ENCODE measurements at places on chromosomes 1 and 21. TPM values are rescaled to one million over a fixed set of nuclear protein-coding genes. Genes with fewer than 3 reads are reported as not detected.

Gene DTL
- 77.0 TPM for total RNA-seq

GRCh38 chr1:153856763-153857162, 66.0 kb downstream of the GATAD2B start:
- no peak for DNase-seq

Gene RAB13
- 7.6 TPM for total RNA-seq

Gene AK2
- total RNA-seq: 349 TPM

GRCh38 chr1:235093696-235094592, 34.7 kb downstream of the TOMM20 start:
- DNase-seq: peak; percentile 76

GRCh38 chr1:1079408-1080121, 5.5 kb upstream of the RNF223 start:
- DNase-seq: no peak

Gene LCE2B
- total RNA-seq: not detected

GRCh38 chr1:218775501-218776021, 398.1 kb upstream of the LYPLAL1 start:
- DNase-seq: no peak

DNA sequence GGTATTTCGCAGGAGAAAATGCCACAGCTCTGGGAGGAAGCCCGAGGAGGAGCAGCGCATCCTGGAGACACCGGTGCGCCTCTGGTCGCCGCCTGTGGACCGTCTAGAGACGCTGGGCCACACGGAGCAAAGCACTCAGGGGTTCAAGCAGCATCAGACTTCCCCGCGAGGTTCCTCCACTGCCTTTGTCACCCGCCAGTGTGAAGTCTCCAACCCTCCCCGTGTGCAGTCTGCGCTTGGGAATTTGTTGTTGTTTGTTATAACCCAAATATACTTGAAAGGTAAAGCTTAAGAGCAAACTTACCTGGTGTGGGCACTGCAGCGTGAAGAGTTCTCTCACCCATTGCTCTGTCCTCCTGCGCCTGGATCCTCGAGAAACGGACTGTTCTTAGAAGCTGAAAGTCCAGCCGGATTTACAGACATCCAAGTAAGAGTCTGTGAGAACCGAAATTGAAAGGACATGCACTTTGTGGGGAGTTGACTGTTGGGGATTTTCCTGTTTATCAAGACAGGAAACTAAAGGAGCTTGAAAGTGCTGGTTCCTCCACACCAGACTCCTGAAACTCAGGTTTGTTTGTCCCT, at the start of gene GBP4:
TSS of gene GBP4 (minus strand) at position 452 of the 582 bp plus-strand sequence. CDS start at position 344, 108 bp downstream.
- peak; percentile 30 for DNase-seq

DNA sequence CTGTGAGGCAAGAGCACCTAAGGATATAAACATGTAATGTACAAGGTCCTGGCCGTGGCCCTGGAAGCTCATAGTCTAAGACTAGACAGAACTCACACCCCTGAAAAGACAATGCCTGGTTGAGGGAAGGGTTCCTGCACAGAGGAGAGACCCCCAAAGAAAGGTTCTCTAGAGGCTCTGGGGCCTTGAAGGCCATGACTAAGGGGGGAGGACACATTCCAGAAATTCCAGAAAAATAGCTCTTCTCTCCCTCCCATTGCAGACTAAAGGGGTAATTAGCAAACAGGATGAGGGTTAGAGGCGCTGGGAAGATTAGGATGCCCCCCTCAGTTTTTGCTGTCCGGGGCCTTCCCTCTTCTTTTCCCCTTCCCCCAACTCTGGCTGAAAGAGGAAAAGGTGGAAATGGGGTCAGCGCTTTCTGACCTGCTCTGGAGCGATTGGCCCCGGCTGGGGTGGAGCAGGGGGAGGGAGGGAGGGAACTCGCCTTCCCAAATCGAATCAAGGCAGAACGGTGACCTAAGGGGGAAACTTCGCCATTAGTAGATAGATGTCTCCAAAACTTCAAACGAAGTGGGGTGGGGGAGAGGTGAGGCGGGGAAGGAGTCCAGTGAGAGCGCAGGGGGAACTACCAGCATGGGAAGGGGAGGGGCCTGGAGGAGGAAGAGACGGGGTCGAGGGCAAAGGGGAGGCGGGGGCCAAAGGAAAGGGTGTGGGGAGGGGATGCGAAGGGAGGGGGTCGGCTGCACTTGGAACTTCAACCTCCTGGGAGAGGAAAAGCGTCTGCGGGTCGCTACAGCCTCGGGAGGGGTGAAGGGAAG, 11.8 kb downstream of the PAX7 start:
- no peak for DNase-seq

GRCh38 chr1:77342745-77343144, 60.9 kb downstream of the AK5 start:
- DNase-seq: no peak

DNA sequence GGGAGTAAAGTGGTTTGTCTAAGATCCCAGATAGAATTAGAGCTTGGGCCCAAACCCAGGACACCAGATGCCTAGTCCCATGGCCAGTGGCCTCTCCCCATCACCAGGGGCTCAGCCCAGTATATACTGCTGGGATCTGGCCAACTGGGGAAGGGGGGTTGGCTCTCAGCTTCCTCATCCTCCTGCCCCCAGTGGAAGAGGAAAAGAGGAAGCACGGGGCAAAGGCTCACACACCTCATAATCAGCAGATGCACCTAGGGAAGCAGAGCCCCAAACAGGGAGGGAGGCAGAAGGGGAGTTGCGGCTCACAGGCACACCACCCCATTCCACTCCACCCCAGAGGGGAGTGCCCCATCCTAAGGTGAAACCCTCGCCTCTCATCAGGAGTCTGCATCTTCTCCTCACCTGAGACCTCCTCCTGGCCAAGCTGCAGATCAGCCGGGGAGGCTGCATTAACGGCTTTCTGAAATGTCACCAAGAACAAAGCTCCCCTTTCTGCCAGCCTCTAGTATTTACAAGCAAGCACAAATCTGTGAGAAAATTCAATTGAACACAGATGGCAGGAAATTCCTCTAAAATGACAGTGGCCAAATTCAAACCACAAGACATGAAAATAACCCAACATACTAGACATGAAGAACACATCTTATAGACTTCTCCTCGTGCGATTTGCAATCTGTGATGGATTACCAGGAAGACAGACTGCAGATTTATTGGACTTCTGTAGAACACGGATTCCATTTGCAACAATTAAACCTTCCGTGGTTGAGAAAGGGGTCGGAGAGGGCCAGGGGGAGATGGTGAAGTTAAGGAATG, 82.8 kb downstream of the GLIS1 start:
- no peak for DNase-seq

- DNase-seq: no peak
These were observed 11.1 kb downstream of the PTP4A2 start for GRCh38 chr1:31926853-31927660.

- no peak for DNase-seq
These were observed 10.0 kb downstream of the FOXJ3 start for GRCh38 chr1:42325014-42325402.

Gene SLAMF1
- 74.6 TPM for total RNA-seq

Data from activated T-helper 2 cell treated with anti-CD3 and anti-CD28 coated beads, Interferon-gamma antibody, Interleukin-2, Interleukin-4, amounts not matched to agents 10 μg/mL and 5 μg/mL and 100 μg/mL, durations not matched to agents 14 hours and 24 hours and 36 hours (primary cell).